ENCODE measurements at places on chromosomes 5 and 9.

GRCh38 chr5:97453263-97453662 lies 270.2 kb upstream of the RIOK2 start:
- no peak for DNase-seq

GRCh38 chr9:663541-663940 lies 178.0 kb upstream of the DMRT1 start:
- DNase-seq, result no peak

GRCh38 chr5:154546719-154547118 lies 68.7 kb upstream of the HAND1 start:
- DNase-seq, result no peak

DNA sequence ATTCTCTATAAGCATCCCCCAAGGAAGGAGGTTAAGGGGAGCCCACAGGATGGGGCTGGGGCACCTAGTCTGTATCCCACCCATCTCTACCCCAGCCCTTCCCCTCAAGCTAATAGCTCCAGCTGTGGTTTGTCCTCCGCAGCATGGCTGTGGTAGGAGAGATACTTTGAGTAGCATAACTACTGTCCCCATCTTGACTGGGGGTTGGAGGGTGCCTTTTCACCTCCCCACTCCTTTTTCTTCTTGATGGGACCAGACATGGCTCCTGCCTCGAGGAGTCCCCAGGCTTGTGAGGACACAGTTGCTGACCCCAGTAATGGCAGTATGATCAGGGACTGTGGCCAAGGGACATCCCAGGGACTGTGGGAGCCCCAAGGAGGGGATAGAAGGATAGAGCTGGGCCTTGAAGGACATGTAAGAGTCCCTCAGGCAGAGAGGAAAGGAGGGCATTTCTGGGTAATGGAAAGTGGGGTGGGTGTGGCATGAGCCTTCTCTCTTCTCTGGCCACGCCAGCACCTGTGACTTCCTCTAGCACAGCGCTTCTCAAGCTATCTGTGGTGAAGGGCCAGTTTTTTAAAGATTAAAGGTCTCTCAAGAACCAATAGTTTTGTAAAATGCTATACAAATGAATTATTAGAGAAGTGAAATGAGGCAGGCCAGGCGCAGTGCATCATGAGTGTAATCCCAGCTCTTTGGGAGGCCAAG lies 14.0 kb downstream of the OLFML2A start:
- DNase-seq, result no peak

DNA sequence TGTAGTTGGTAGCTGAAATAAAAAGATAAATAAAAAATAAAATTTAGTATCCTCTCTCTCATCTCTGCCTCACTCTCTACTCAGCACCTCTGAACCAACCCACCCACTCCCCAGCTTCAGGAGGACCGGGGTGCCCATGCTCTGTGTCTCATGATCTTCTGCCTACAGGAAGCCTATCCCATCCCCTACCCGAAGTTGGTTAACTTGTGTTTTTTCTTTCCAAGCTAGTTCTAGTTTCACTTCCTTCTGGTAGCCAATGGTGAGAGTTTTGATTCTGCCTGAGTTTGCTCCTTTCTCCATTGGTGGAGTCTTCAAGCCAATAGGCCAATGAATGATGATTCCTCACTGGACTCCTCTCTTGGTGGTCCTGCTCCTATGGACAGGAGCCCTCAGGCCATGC lies 32.1 kb downstream of the SNX24 start:
- no peak for DNase-seq

DNA sequence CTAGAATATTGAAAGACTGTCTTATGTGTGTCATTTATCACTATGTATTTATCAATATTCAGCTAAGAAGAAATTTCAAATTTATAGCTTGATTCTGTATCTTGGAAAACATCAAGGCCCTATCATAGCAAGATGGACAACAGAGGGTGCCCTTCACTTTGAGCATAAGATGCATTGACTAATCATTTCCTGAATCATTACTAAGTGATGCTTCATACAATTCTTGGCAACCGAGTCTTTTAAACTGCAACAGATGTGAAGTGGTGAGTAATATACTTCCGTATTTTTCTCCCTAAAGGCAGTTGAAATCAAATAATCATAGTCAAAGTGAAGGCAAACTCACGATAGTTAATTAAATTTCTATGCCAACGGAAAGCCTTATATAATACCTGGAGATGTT lies 318.6 kb upstream of the RGMB start:
- no peak for DNase-seq

- no peak for DNase-seq
Observed at GRCh38 chr5:33968211-33969005, 16.1 kb downstream of the SLC45A2 start.

DNA sequence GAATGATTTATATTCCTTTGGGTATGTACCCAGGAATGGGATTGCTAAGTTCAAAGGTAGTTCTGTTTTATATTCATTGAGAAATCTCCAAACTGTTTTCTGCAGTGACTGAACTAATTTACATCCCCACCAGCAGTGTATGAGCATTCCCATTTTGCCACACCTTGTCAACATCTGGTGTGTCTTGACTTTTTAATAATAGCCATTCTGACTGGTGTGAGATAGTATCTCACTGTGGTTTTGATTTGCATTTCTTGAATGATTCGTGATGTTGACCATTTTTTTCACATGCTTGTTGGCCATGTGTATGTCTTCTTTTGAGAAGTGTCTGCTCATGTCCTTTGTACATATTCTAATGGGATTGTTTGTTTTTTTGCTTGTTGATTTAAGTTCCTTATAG lies 421.5 kb downstream of the KIAA0825 start:
- DNase-seq, result no peak

DNA sequence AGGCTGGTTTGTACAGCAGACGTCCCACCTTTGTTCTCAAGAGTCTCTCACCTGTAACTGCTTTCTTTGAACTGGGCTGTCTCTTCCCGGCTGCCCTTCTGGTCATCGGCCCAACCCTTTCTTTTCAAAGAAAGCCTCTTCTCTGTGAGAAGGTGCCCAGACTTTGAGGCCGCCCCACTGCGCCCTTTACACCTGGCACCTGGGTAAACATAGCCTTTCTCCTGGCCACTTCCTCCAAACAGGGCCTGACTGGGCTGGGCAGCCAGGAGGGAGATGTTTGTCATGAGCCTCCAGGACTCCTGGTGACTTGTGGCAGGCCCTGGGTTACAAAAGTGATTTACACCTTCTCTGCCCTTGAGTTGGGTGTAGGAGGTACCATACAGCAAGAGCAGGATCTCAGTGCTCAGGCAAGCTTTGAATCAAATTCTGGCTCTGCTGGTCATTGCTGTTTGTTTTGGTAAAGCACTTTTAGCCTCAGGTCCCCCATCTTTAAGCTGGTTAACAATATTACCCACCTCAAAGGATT lies 127.2 kb upstream of the CXCL14 start:
- DNase-seq, result no peak

DNA sequence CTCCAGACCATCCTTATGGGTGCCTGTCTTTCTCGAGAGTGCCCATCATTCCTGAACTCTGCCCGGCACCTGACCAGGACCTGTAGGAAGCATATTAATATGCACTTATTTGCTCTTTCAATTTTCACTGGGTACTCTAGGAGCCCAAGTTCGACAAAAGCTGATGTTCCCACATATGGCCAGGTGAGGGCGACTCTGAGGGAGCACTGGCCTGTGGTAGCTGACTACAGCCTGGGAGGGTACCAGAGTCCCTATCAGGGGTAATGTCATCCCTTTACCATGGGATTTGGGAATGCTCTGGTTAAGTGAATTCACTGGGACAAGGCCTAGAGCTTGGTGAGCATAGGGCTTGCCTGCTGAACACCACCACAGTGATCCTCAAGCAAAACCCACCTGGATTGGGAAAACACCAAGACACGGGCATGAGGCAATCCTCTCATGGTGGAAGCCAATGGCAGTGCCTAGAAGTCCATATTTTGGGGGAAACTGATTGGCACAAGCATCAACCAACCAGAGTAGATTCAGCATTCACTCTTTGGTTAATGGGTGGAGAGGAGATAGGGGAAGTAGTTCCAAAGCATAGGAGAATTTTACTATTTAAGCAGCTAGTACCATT lies 112.2 kb downstream of the MTX3 start:
- no peak for DNase-seq

GRCh38 chr9:111668026-111668573 lies 6.7 kb downstream of the GNG10 start:
- DNase-seq, result no peak

- DNase-seq, result no peak
Observed at GRCh38 chr9:92480291-92480771, 2.0 kb downstream of the ASPN start.

DNA sequence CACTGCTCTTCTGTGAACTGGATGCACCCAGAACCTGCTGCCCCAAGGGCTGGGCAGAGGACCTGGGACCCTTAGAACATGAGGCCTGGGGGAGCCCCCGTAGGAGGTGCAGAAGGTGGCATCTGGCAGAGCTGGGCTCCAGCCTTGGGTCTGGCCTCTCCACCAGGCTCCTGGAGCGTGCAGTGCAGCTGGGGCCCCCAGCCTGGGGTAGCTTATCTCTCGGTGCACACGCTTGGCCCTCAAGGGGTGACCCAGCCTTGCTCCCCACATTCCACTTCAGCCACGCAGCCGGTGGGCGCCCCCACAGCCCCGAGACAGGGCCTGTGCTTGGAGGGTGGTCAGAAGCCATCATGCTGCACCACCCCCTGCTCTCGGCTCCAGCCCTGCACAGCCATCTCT lies 5.6 kb upstream of the NR5A1 start:
- DNase-seq, result no peak

DNA sequence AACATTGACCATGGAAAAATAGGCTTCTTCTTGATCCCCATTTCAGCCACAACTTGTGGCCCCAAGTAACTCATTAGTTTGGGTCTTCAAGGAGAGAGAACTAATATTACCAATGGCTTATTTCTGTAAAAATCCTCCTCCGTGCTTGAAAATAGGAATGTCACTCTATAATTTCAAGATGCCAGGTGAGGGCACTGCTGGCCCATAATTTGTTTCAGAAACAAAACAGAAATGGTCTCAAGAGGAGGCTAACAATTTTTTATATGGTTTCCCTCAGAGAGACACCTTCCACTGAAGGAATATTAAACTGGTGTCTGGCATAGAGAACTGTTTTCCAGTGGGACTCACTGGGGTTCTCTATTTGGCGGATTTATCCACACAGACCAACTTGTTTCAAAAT lies 437.0 kb upstream of the TRPC7 start:
- no peak for DNase-seq

- no peak for DNase-seq
Observed at GRCh38 chr9:125106285-125106893, 36.9 kb downstream of the SCAI start.

DNA sequence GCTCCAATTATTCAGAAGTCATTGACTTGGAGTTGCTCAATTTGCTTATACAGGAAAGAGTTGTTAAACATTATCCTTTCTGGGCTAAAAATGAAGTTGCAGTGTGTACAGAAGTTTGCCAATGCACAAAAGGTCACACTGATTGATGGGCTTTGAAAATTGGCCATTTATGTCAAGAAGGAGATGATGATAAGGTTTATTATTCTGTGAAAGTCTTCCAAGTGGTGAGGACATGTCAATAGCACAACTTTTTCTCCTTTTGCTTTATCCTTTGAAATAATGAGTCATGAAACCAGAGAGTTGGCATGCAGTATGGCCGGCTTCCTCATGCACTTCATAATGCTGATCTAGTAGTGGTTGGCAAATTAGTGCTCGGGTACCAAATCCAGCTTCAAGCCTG lies 848.5 kb upstream of the WWC1 start:
- DNase-seq, result no peak

DNA sequence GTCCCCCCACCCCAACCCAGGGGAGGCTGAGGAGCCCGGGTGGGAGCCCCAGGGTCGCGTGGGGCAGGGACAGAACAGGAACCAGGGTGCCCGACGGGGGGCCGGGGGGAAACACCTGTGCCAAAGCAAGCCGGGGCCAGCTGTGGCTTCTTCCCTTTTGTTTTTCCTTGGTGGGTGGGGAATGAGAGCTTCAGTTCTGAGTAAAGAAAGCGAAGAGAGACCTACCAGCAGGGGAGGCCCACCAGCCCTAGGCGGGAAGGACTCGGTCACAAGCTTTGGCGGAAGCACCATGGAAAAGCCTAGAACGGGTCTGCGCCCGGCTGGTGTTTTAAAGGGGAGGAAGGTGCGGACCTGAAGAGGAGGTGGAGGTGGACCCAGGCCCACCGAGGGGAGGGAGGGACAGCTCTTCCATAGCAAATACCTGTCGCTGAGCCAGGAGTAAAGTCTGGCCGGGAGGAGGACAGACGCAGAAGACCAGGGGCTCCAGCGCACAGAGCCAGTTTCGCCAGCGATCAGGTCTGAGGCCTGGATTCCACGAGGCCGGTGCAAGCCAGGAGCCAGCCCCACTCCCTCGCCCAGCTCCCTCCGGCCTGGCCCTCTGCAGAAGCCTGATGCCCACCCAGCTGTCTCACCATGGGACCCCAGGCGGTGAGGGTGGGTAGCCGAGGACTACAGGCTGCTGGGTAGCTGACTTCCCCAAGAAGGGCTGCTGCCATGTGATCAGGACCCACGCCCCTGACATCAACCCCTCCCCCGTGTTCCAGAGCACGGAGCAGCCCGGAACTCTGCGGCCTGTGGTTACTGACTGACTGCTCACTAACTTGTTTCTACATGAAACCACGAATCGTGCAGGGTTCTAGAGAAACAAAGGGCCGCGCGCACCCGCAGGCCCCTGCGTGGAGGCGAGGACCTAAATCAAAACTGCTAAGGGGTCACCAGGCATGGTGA lies 849 bp upstream of the MGAT1 start:
- DNase-seq, result peak; percentile 51

GRCh38 chr9:126144196-126144595 lies 182.4 kb upstream of the MVB12B start:
- DNase-seq, result no peak

- DNase-seq, result no peak
Observed at GRCh38 chr5:112062181-112062580, 305.2 kb upstream of the NREP start.

- no peak for DNase-seq
Observed at GRCh38 chr5:109161914-109162683, 247.7 kb downstream of the PJA2 start.

- no peak for DNase-seq
Observed at GRCh38 chr5:6873359-6873758, 160.1 kb downstream of the TENT4A start.

GRCh38 chr5:173866858-173867679 lies 21.1 kb upstream of the CPEB4 start:
- no peak for DNase-seq

DNA sequence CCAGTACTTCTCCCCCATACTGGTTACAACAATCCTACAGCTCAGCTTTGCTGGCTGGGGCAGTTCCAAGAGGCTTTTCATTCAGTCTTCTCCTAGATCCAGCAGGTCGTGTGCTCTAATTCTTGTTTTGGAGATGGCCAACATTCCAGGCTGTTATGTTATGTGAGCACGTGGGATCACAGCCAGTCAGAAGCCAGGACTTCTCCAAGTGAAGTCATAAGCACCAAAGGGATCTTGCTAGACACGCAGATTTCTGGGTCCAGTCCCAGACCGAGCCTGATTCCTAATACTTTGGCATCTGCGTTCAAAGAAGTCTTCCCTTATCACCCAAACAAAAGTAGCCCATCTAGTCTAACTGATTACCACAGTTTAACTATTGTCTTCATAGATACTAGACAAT lies 1.4 kb upstream of the LARP1 start:
- DNase-seq, result no peak

GRCh38 chr5:149125386-149125891 lies 15.9 kb upstream of the ABLIM3 start:
- DNase-seq, result no peak

GRCh38 chr5:17090839-17091238 lies 126.6 kb upstream of the BASP1 start:
- DNase-seq, result no peak
